ENCODE measurements at places on chromosomes 16 and 17.

DNA sequence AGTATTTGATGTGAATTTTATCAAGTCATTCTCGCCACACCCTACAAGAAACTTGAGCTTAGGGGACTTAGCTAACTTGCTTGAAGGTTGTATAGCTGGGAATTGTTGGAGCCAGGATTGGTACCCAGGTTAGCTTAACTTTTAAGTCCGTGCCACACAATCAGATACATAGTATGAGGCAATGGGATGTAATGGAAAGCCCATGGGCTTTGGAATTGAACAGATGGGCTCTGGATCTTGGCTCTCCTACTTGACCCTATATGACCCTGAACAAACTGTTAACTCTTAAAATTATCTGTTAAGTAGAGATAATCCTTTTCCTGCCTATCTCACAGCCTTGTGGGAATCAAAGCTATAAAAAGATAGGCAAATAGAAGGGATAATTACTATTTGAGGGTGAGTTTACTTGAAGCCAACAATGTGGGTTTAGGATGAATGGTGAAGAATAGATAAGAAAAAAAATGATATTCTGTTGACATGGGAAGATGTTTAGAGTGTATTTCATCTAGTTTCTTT lies 51.9 kb upstream of the CACNG3 start:
- DNase-seq, result no peak

DNA sequence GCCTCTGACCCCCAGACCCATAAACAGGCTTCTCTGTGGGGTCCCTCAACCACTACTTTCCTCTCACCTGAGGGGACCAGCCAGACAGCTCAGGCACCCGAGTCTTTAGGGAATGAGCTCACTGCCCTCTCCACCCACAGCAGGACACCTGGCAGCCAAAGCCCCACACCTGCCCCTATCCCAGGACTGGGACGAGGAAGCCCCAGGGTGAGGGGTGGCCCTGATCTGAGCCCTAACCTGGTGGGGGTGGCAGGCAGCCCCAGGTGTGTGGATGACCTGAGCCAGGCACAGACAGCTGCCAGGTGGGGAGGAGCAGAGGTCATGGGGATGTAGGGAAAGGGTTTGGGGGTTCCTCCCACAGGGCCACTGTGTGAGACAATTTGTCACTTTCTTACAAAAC lies 1.7 kb upstream of the TEX19 start:
- no peak for DNase-seq

GRCh38 chr16:72743011-72743761 lies 304.7 kb downstream of the ZFHX3 start:
- no peak for DNase-seq

DNA sequence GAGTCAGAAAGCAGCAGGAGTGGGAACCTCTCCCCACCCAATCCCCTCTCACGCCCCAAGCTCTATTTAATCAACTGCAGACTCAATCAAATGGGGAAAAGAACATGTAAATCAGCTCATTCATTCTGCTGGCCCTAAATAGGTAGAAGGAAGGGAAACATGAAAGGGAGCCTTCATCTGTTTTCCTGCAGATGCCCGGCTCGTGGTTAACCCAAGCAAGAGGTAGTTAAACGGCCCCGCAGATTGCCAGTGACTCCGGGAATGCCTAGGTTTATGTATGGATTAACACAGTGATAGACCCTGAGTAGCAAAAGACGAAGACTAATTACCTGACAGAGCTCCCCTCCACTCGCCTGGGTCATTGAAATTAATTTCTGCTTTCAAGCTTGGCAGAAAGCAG lies 542.0 kb downstream of the WWOX start:
- no peak for DNase-seq

DNA sequence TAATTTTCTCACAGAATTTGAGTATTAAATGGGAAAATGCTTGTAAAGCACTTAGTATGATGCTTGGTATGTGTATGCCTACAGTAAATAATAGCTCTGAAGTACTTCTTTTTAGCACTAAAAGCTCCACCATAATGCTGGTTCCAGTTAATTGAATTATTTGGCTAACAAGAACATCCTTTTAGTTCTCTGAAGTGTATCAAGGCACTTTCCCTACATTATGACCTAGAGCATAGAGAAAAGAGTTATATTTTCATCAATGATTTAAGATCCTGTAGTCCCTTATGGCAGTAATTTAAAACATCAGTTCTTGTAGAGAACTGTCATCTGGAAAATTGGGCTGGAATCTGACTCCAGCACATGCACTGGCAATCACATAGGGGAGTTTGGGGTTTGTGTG lies 21.9 kb upstream of the PHAF1 start:
- no peak for DNase-seq

- DNase-seq, result no peak
Observed at GRCh38 chr17:30605523-30605922, 128.3 kb downstream of the GOSR1 start.

- no peak for DNase-seq
Observed at GRCh38 chr17:61254904-61255303, 144.7 kb upstream of the TBX2 start.

GRCh38 chr17:864315-864714 lies 82.2 kb downstream of the MRM3 start:
- no peak for DNase-seq

DNA sequence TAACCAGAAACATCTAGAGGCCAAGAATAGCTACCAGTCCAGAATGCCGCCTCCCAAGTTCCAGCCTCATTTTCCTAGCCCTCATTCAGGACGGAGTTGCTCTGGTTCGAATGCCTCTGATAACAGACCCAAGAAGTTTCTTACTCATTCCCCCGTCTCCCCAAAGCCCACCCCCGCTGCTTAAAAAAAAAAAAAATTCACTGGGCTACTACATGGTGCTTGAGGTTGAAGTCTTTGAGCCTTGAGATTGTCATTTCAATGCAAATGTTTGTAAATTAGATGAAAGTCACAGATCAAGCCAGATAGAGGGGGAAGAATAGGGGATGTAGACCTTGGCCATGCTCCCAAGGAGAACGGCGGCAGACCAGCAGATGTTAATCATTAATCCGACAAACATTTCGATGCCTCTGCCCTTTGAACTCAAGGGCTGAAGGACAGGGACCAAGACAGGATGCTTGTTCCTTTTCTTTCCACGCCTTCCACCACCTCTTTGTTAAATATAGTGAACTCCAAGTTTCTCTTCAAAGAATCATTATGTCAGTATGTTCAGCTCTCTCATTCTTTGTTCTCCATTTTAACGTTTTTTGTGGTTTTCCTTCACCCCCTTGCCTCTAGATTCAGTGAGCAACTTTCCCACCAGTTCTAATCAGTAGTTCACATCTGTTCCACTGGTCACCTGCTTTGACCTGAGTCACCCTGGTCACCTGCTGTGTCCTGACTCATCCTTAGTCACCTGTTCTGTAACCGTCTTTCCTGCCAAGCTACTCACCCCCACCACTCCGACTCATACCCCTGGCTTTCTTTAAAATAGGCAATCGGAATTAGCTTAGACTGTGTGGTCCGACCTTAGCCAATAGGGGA lies 190.3 kb downstream of the CPPED1 start:
- peak; percentile 70 for DNase-seq

- DNase-seq, result no peak
Observed at GRCh38 chr16:303760-304505, 21.0 kb downstream of the PDIA2 start.

GRCh38 chr17:40993839-40994238 lies at the start of gene KRTAP3-3:
Gene KRTAP3-3, minus strand, starts transcription at chr17:40994164. Its CDS starts 67 bp downstream, at chr17:40994097.
- DNase-seq, result no peak

GRCh38 chr17:66701462-66701861 lies 133.5 kb upstream of the CACNG5 start:
- DNase-seq, result no peak

DNA sequence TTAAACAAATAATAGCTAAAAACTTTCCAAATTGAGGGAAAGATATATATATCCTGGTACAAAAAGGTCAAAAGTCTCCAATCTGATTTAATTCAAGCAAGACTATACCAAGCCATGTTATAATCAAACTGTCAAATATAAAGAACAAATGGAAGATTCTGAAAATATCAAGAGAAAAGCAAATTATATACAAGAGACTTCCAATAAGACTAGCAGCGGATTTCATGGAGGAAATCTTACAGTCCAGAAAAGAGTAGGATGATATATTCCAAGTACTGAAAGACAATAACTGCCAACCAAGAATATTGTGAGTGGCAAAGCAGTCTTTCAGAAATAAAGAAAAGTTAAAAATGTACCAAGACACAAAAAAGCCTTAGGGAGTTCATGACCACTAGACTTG lies 102.2 kb downstream of the CEP112 start:
- no peak for DNase-seq

DNA sequence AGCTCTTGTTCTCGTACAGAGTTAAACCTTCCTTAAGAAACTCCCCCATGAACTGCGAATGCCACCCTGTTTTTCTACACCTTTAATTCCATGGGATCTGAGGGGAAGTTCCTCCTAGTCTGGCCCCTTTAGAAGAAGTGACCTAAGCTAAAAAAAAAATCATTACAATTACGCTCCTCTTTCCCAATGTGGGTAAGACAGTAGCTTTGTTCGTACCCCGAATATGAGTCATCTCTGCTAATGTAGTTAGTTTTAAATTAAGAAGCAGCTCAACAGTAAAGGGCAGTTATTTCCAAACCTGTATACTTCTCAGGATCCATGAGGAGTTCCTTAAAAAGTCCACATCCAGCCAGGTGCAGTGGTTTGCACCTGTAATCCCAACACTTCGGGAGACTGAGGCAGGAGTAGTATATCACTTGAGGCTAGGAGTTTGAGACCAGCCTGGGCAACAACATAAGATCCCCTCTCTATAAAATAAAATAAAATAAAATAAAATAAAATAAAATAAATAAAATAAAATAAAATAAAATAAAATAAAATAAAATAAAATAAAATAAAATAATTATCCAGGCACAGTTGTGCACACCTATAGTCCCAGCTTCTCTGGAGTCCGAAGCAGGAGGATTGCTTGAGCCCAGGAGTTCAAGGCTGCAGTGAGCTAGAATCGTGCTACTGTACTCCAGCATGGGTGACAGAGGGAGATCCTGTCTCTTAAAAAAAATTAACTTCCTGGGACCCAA lies 26.1 kb downstream of the RCVRN start:
- no peak for DNase-seq
